ENCODE measurements at places on chromosomes 12 and 14.

GRCh38 chr14:91484186-91484585, 25.9 kb downstream of the PPP4R3A start:
- no peak for DNase-seq

GRCh38 chr14:59424341-59425071, 40.7 kb downstream of the GPR135 start:
- DNase-seq: no peak

DNA sequence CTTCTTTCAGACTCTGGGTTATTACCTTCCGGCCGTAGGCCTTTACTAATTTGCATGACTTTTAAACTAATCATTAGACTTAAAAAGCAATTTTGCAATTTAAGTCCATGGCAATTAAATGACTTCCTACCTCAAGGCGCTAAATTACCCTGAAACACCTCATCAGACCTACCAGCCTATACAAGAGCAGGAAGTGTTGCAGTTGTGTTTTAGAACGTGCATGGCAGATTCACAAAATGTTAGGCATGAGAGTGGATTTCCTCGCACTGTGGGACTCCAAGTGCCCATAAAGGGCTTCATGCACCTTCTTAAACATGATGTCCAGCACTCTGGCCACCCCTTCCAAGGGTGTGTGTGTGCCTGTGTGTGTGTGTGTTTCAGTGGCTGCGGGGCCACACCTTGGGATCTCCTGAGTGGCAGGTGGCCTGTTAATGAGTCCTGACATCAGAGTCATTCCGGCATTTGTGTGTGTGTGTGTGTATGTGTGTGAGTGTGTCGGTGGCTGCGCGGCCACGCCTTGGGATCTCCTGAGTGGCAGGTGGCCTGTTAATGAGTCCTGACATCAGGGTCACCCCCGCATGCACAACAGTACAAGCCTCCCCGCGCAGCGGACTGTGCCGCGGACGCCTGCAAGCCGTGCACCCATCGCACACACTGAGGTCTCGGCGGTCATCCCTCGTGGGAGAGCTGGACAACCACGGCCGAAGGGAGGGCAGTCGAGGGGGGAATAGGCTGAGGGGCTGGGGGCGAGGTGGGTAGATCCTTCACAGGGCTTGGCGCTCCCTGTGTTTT, 900 bp downstream of the C2CD5 start:
- peak; percentile 71 for DNase-seq

DNA sequence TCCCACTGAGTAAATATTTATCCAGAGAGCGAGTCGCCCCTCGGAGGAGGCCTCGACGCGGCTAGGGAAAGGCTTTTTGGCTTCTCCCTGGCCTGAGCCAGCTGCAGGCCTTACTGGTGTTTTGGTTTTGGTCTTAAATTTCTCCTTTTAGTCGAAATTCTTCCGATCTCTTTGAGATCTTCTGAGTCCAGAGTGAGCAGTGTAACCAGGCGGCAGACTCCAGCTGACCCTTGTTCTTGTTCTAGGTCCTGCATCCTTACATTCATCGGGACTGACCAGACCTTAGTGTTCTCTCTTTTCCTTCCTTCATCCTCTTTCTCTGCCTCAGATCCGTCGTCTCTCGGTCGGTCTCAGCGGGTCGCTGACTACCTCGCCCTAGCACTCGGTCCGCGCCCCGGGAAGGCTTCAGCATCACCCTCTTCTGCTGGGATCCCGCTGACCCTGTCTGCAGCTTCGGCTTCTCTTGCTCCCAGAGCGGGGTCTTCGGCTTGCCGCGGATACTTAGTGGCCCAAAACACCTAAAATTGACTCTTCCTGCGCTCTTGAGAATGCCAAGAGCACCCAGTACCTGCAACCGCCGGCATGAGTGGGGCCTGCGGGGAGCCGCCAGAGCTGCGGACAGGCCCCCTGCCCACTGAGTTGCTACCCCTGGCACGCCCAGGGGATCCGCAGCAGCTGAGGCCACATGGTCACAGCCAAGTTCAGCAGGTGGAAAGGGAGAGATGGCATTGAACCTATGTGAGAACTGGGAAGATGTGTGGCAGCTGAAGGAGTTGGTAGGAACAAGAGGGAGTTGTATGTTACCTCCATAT, 2.4 kb upstream of the PAX9 start:
- DNase-seq: no peak

- DNase-seq: no peak
Observed at GRCh38 chr14:62053188-62053587, 291.0 kb downstream of the SNAPC1 start.

- DNase-seq: no peak
Observed at GRCh38 chr12:31832740-31833729, 104.2 kb upstream of the AMN1 start.

DNA sequence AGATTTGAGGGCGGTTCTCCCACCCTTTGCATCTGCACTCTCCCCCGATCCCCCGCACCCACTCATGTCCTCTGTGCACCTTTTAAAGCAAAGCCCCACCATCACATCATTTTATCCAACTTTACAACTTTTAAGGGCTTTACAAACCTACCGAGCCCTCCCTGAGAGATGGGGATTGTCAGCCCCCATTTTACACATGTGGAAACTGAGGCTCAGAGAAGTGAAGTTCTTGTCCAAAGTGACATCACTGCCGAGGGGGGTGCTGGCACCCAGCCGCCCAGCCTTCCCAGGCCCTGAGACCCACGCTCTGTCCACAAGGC, 334.2 kb downstream of the MED13L start:
- no peak for DNase-seq

Measured in anterior cingulate cortex (tissue), 58 donors.